CD4-positive, alpha-beta T cell treated with Interleukin-21 for 1 hour (primary cell): ENCODE measurements at places on chromosomes 1 and 21.

- peak; percentile 90 for DNase-seq
Measured at GRCh38 chr1:9426291-9426711, 113.0 kb upstream of the SLC25A33 start.

DNA sequence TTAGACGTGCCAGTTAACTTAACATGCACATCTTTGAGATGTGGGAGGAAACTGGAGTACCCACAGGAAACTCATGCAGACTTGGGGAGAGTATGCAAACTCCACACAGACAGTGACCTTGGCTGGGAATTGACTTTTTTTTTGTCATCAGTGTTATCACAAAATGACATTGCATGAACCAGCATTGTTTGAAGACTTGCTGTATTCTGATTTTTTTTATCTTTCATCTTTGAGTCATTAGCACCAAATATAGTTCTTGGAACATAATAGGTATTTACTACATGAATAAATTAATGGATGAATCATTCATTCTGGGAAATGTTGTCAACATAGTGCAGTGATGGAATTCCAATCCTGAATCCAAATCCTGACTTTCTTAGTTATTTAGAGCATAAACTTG is 77.0 kb downstream of the ATF6 start:
- DNase-seq, result no peak

DNA sequence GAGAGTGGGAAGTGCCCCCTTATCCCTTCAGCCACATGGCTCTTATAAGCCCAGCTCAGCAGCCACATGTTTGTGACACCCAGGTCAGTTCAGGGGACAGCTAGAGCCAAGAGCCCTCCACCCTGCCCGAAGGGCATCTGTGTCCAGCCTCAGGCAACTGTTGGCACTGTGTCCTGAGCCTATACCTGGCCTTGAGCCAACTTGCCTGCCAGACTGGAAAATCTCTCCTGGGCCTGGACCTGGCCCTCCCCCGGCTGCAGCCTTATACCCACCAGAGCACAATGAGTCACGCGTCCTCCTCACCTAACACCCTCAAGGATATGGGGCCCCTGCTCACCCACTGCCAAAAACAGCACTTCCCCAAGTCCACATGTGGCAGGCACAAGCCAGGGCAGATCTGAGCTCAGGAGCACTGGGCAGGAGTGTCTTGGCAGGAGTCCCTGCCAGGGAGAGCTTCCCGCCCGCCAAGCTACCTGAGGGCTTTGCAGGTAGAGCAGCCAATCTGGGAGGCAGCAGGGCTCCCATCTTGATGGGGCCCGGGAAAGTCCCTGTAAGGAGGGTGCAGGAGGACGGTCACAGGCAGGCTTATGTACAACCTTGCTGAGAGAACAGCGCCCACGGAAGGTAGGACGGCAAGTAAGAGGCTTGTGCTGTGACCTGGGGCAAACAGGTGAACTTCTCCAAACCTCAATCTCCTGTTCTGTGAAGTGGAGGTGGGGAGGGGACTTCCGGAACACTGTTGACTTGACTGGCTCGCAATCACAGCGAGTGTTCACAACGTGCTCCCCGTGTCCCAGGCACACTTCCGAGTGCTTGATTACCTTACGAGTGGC is 19.8 kb upstream of the HSPG2 start:
- peak; percentile 78 for DNase-seq

DNA sequence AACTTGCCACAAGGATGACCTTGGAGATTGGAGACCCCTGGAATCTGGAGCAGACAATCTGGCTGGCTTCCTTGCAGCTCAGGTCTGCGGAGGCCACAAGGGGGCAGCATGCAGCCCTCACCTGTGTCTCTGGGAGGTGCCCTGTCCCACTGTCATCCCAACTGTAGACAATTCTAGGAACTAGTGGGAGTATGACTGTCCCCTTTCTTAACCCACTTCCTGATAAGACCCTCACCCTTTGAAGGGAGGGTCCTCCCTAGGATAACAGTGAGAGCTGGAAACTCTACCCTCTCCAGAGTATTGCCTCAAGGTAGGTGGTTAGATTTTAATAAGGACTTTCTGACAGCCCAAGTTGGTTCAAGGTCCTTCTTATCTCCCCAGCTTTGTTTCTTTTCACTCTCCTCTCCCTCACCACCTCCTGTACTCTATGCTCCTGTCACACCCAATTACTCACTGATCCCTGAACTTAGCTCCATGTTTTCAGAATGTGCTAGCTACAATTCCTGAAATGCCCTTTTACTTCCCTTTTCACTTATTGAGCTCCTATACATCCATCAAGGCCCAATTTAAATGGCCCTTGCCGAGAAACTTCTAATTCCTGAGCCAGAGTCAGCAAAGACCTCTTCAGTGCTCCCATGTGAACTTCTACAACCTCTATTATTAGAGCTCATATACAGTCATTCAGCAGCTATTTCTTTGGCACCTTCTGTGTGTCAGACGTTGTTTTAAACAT is 9.2 kb upstream of the KCNQ4 start:
- peak; percentile 60 for DNase-seq

DNA sequence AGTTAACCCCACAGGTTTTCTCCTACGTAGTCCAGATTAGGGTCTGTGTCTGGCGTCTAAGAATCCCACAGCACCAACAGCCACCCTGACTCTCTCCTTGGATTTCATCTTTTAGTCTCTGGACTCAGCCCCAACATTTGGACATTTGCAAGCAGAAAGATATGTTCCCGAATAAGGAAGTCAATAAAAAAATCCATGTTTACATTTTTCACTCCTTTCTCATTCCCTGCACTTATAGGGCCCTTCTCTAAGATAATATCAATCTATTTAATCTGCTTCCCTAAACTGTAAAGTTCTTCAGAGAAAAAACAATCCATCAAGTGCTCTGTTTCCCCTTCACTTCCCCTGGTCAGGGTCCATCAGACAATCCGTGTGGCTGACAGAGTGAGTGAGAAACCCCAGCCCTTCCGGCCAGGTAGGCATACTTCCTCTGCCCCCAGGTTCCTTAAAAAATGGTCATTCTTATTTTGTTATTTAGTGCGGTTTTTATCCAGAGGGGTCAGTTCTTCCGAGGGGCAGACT is 105.9 kb upstream of the CDC42BPA start:
- DNase-seq, result no peak

GRCh38 chr1:21157054-21157453 is 19.6 kb downstream of the EIF4G3 start:
- no peak for DNase-seq

DNA sequence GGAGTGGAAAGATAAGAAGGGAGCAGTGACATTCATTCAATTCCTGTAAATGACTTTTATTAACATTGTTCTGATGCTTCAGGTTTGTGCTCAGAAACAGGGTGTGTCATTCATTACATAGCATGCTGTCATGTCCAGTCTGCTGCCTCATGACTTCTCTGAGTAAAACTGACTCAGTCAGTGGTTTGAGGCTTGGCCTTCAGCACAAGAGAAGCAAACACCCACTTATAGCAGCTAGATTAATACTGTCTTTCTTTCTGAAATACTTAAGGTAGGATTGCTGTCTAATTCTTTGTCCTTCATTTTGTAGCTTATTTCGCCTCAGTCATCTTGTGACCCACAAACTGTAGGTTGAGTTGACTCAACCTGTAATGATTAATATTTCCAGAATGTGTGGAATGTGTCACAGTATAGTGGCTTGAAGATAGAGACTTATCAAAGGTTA is 32.9 kb downstream of the RASAL2 start:
- DNase-seq, result no peak

DNA sequence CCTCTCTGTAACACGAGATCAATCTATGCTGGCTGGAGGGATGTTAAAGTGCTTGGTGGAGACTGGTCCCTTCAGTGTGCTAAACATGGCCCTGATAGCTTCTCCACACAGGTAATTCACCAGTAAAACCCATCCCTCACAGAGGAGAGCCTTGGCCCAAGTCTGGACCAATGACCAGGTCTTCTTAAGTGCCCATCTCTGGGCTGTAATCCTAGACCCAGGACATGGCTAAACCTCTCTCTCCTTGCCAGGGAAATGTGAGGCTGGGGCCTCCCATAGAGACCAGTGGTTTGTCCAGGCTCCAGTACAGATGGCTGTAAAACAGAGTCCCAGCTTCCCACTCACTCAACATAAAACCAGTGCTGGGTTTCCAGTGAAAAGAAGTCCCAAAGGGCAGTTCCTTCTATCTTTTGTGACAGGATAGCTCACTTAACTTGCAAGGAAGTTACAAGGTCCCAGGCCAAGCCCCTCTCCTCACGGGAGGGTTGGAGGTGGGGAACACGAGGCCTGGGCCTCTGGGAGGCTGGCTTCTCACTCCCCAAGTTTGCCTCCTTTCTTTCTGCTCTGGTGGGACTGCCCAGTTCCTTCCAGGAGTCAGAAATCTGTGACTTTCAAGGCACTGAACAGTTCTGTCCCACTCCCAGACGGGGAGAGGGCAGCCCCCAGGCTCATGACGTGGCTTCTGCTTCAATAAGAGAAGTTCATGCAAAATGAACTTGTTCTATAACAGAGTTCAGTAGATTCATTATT is 2.2 kb upstream of the KIF17 start:
- no peak for DNase-seq

- no peak for DNase-seq
Measured at GRCh38 chr1:27009601-27010197, 3.0 kb downstream of the TENT5B start.

DNA sequence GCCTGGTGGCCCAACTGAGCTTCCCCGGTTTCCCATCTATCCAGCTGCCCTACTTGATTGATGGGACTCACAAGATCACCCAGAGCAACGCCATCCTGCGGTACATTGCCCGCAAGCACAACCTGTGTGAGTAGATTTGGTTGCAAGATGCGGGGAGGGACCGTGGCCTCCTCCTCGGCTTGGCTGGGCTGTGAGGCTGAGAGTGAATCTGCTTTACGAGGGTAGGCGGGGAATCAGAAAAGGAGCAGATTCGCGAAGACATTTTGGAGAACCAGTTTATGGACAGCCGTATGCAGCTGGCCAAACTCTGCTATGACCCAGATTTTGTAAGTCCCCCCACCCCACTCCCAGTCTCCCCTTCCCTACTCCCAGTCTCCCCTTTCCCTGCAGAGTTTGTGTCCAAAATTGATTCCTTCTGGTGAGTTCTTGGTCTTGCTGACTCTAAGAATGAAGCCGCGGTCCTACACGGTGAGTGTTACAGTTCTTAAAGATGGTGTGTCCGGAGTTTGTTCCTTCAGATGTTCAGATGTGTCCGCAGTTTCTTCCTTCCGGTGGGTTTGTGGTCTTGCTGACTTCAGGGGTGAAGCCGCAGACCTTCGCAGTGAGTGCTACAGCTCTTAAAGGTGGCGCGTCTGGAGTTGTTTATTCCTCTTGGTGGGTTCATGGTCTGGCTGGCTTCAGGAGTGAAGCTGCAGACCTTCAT is 1.5 kb downstream of the GSTM2 start:
- no peak for DNase-seq

- no peak for DNase-seq
Measured at GRCh38 chr1:109818271-109818987, 54.7 kb upstream of the EPS8L3 start.

DNA sequence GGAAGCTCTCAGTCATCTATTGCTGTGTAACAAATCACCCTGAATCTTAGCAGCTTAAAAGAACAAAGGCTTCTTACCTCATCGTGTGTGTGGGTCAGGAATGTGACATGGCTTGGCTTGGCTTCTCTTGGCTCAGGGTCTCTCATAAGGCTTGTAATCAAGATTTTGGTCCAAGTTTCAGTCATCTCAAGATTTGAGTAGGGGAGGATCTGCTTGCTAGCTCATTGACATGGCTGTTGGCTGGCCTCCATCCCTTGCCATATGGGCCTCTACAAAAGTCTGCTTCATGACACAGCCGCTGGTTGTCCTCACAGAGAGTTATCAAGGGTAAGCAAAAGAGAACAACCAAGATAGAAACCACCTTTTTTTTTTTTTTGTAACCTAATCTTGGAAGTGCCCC is 207.7 kb downstream of the PTPRC start:
- DNase-seq, result no peak

GRCh38 chr1:109628540-109629321 is 9.1 kb downstream of the AMPD2 start:
- DNase-seq, result no peak

DNA sequence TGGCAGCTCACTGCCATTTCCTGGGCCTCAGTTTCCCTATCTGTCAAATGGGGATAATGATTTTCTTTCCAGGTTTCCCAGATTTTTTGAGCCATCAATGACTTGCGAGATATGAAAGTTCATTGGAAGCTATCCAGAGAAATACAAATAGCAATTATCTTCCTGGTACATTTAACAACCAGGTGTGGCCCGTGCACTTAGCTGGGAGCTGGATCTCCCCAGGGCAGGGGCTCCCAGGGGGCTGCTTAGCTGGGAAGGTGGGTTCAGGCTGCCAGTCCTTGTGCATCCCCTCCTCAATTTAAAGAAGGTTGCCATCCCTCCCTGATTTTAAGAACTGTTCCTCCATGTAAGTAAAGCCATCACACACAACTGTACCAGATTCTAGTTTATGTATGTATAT is 3.6 kb upstream of the TMEM54 start:
- no peak for DNase-seq

GRCh38 chr1:155322571-155322952 is 1.9 kb downstream of the RUSC1 start:
- no peak for DNase-seq

- no peak for DNase-seq
Measured at GRCh38 chr1:173473599-173474011, 3.5 kb upstream of the PRDX6 start.

DNA sequence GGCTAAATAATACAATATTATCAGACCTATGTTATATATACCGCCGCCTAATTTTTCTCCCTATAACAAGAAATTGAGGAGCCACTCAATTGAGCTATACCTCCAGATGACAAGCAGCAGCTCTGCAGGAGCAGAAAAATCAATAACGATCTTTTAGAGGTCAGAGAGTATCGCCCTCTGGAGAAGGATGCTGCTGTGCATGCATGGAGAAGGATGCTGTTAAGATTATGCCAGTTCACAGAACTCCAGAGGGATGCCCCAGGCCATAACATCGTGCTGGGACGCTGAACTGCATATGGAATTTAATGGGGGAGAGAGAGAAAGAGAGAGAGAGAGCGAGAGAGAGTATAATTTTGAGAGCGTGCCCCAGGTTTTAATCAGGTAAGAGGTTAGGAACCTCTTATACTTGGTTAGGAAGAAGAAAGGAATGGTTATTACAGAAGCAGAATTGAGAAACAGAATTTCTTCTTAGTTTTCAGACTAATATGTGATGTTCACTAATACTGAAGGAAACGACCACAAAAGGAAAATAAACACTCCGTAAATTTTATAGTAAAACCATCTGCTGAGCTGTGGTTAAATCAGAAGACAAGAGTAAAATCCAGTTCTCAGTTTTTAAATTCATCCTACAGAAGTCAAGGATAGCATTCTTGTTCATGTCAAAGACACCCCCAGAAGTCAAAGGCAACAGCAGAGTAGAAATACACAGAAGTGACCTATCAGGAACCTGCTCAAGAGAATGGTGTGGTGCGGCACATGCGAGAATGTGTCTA is 111.1 kb downstream of the SMYD2 start:
- no peak for DNase-seq

- peak; percentile 83 for DNase-seq
Measured at GRCh38 chr1:23634840-23635651, 56.6 kb upstream of the RPL11 start.

- DNase-seq, result no peak
Measured at GRCh38 chr1:24036088-24036487, 56.0 kb upstream of the SRSF10 start.

GRCh38 chr1:17188889-17189631 is 15.9 kb upstream of the PADI1 start:
- no peak for DNase-seq

GRCh38 chr1:44049839-44050238 is 18.6 kb upstream of the SLC6A9 start:
- no peak for DNase-seq
